ENCODE measurements at places on chromosomes 7 and 10. TPM values are rescaled to one million over a fixed set of nuclear protein-coding genes. Genes with fewer than 3 reads are reported as not detected.

DNA sequence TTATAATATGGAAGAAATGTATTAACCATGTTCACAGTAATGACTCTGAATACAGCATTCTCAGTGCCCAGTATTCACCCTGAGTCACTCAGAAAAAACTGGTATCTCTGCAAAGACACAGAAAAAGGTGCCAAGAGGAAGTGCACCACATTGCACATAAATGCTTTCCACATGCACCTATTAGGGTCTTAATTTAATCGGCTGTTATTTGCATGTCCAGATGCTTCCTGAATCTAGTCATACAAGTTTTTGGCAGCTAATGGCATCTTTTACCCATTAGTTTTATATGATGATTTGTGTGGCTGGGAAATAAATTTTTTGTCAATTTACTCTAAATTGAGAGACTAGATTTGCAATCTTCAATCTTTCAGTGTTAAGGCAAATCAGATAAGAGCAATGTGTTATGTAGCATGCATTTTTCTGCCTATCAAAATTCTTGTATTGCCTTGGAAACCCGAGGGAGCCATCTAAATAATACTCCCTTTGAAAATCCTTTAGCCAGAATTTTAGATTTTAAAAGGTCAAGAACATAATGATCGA is 58.2 kb downstream of the ZNF680 start:
- no peak overlapping the region for H3K4me3 ChIP-seq
- no peak overlapping the region for H3K27ac ChIP-seq
- H3K36me3 ChIP-seq = peaks cover 23% of the 10 kb centered on the region
- no peaks in the 10 kb centered on the region for H3K4me1 ChIP-seq
- H3K27me3 ChIP-seq = no peaks in the 10 kb centered on the region

- H3K4me3 ChIP-seq = no peak overlapping the region
- peaks cover 9% of the 10 kb centered on the region for H3K4me1 ChIP-seq
- no peaks in the 10 kb centered on the region for H3K27me3 ChIP-seq
- H3K27ac ChIP-seq = no peak overlapping the region
- no peak for DNase-seq
Observed at GRCh38 chr10:61588770-61589211, 73.9 kb upstream of the CABCOCO1 start.

GRCh38 chr7:14071045-14071444 is 81.6 kb upstream of the ETV1 start:
- no peak overlapping the region for H3K27ac ChIP-seq
- H3K4me3 ChIP-seq = no peak overlapping the region
- H3K27me3 ChIP-seq = no peaks in the 10 kb centered on the region
- no peak for DNase-seq

- DNase-seq = no peak
- H3K27ac ChIP-seq = no peak overlapping the region
- H3K4me3 ChIP-seq = no peak overlapping the region
- peaks cover 15% of the 10 kb centered on the region for H3K4me1 ChIP-seq
- no peaks in the 10 kb centered on the region for H3K27me3 ChIP-seq
Observed at GRCh38 chr7:128726059-128726736, 13.0 kb upstream of the CALU start.

Gene CDH23
- 2.1 TPM for total RNA-seq

GRCh38 chr7:2404714-2405119 is 1.3 kb downstream of the CHST12 start:
- no peaks in the 10 kb centered on the region for H3K27me3 ChIP-seq
- no peaks in the 10 kb centered on the region for H3K36me3 ChIP-seq
- no peak overlapping the region for H3K4me3 ChIP-seq
- no peak for DNase-seq

DNA sequence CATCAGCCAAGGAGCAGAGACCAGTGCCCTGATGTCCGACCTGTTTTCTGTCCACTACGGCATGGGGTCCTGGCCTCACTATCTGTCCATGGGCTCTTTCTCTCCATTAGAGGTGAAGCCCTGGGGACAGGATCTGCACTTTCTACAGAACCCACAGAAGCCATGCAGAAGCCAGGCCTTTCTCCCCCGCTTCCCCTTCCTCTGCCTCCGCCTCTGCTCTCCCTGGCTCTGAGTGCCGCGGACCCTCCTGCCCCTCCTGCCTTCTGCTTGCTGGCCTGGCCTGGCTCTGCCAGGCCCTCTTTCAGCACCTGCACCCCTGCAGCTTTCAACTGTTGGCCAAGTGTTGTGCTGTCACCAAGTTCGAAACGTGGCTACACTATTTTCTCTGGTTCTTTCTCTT is 439.8 kb upstream of the ZMIZ1 start:
- no peaks in the 10 kb centered on the region for H3K27me3 ChIP-seq
- no peak for DNase-seq
- H3K4me1 ChIP-seq = no peaks in the 10 kb centered on the region
- H3K36me3 ChIP-seq = no peaks in the 10 kb centered on the region

DNA sequence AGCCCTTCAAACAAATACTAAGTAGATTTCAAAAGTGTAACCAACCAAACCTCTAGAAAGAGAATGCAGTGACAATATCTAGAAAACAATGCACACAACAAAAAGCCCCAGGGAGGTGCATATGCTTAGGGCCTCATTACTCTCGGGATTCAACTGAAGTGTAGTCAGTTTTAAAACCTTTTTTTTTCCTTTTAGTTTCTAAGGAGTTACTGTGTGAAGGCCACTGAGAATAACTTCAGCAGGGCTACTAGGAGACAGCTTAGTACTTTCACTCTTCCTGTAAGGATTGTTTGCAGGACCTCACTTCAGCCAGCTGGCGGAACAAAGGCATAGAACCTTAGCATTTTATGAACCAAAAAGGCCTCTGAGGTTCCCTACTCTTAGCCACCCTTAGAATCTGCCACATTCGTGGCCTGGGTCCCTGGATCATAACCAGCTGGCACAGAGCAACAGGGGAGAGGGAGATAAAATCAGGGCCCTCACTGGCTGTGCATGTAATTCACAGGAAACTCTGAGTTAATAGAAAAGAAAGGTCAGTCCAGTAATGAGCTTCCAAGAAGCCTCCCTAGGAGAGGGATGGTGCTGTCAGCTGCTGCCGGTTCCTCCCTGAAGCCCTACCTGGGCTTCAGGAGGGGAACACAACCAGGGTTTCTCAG is 3.6 kb downstream of the VOPP1 start:
- no peak overlapping the region for H3K4me3 ChIP-seq
- H3K27ac ChIP-seq = no peak overlapping the region
- no peaks in the 10 kb centered on the region for H3K36me3 ChIP-seq
- no peak for DNase-seq
- peaks cover 41% of the 10 kb centered on the region for H3K4me1 ChIP-seq

Gene ASZ1
- total RNA-seq = not detected

Data from Karpas-422 (cell line).